Retina (tissue), 1 donor: ENCODE measurements at places on chromosomes 2 and 18.

GRCh38 chr2:3459185-3460015 lies 59.9 kb downstream of the ADI1 start:
- DNase-seq = peak; percentile 37

GRCh38 chr2:192288295-192288694 lies 93.6 kb upstream of the TMEFF2 start:
- DNase-seq = peak; percentile 6

DNA sequence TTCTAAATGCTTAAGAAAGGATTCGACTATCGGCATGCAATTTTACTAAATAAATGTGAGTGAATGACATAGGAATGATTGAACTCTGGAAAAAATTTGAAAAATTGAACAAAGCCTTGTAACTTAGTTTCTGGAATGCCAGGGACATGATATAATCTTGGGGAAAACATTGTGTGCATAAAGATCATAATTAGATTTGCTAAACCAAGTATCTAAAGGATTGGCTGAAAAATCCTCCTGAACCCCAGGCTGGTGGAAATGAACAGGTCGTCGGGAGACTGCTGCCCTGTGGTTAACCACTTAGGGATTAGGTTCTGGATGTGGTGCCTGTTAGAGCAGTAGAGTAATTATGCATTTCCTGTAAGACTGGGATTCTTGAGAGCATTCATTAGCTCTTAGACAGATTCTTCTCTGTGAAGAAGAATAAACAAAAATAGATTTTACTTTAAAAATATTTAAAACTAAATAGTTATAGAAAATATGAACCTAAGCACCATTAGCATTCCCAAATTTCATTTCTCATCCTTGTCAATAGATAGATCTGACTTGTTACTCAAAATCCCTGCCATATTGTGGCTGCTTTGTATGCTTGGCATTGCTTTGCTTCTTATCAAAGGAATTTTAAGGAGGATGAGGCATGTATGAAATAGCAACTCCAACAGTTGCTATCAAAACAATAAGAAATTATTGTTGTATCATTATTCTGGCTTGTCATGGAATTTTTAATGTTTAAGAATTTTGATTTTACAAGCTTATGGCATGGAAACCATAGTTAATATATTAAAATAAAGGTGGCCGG lies 55.9 kb downstream of the LYPD6B start:
- DNase-seq = no peak

- DNase-seq = no peak
These were observed 335.5 kb downstream of the CLIP4 start for GRCh38 chr2:29450596-29451222.

GRCh38 chr2:30940839-30941238 lies 133.6 kb upstream of the CAPN13 start:
- DNase-seq = no peak

DNA sequence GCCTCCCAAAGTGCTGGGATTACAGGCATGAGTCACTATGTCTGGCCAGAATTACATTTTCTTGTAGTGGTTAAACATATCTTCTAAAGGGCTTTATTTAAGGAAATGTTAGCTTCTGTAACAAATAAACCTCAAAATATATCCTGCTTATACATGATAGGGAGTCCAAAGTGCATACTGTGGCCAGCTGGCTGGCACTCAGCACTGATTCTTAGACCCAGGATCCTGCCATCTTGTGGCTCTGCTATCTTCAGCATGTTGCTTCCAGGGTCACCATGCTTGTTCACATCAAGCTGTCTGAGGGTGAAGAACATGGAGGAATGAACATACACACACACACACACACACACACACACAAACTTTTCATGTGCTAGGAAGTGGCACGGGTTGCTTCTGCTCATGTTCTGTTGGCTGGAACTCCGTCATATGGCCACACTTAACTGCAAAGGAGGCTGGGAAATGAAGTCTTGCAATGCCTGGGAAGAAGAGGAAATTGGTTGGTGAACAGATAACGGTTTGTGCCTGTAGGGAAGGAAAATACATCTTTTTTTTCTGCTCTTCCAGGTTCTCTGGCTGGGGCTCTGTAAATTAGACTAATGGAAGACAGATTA lies 40.0 kb downstream of the NPPC start:
- DNase-seq = no peak

- DNase-seq = peak; percentile 2
These were observed 325.8 kb downstream of the DYSF start for GRCh38 chr2:71778936-71779773.

GRCh38 chr2:201279079-201279478 lies 18.7 kb downstream of the CASP8 start:
- DNase-seq = no peak

DNA sequence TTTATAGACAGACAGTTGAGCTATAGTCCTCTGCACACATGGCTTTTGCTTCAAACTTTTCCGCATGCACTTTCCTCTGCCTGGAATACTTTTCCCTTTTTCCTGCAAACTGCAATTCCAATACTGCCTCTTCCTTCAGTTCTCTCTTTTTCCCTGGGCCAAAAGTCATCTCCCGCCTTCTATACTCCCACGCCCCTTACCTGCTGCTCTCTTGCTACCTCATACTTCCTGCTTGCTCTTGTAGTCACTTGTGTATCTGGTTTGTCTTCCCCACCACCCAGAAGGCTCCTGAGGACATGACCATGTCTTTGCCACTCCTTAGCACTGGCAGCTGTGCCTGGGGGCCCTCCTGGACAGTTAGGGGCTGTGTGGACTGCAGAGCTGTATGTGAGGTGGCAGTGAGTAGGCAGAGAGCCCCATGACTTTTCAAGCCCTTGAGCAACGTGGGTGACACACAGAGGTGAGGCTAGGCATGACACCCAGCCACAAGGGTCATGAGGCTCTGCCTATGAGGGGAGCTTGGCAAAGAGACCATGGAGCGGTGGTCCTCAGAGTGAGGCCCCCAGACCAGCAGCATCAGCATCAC lies 23.2 kb downstream of the SPEG start:
- no peak for DNase-seq
